ENCODE measurements at places on chromosomes 5 and 9.

DNA sequence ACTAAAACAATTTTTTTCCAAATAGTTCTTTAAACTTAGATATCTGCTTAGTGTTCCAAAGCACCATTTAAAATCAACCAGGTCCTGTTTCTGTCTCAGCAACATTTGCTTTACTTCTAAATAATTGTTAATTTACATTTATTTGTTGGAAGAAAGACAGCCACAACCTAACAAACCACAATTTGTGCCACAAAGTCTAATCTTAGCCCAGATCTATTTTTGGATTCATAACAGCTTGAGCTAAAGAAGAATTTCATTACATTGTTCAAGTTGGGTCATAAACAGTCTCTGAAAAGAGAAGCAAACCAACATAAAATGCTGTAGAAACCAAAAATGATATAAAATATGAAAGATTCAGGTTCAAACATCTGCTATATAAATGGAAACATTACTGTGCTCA, 24.4 kb downstream of the MLLT3 start:
- no peak for DNase-seq

DNA sequence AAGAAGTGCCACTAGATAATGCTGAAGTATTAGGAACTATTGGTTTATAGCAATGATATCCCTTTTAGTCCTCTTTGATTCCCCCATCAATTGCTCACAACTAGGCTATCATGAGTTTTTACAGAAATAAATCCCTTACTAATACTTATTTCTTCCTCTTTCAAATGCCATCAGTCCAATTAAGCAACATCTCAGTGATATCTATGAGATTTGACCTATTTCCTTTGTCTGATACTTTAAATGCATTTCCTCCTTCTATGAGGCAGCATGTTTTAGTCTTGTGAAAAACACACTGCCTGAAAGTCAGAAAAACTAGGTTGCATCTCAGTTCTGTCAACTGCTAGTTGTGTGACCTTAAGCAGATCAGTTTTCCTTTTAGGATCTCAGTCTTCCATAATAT, 101.6 kb downstream of the FBXW11 start:
- DNase-seq, result no peak

DNA sequence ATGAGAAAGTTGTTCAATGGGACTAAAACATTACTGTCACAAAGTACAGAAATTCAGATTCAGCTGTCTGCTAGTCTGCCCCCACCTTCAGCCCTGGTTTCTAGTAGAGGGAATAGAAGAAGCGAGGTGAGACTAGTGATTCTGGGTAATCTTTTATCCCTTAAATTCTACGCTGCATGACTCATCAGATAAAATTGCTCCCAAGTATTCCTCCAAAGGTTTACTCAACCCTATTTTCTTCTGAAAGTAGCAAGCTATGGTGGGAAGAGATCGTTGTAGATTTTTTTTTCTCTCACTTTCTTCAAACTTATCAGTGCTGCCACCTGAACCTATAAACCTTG, 318.9 kb upstream of the RIOK2 start:
- no peak for DNase-seq

GRCh38 chr5:132591145-132591544, 34.4 kb downstream of the RAD50 start:
- no peak for DNase-seq

GRCh38 chr5:147397616-147398015, 112.3 kb downstream of the DPYSL3 start:
- no peak for DNase-seq

GRCh38 chr5:7930011-7930410, 61.1 kb downstream of the MTRR start:
- DNase-seq, result no peak

GRCh38 chr5:126450346-126450745, 27.1 kb downstream of the GRAMD2B start:
- no peak for DNase-seq

- no peak for DNase-seq
These were observed 349.2 kb upstream of the ADAMTSL1 start for GRCh38 chr9:18124760-18125159.

DNA sequence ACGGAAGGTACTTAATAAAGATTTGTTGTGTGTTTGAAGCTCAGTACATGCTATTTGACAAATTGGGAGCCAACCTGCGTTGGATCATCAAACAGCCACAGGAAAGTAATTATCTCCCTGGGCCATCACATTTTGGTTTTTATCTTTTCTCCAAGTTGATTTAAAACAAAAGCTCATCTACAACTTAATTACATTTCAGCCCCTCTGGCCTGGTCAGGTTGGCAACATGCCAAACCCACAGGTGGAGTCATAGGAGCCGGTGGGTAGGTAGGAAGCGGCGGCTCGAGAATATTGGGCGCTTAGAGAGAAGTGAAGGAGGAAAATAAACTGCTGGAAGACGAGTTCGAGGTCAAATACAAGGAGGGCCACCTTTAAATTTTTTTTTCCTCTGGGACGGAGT, 64.9 kb upstream of the FANCC start:
- no peak for DNase-seq

- DNase-seq, result peak; percentile 34
These were observed 404 bp downstream of the MRNIP start for GRCh38 chr5:179858241-179858585.

DNA sequence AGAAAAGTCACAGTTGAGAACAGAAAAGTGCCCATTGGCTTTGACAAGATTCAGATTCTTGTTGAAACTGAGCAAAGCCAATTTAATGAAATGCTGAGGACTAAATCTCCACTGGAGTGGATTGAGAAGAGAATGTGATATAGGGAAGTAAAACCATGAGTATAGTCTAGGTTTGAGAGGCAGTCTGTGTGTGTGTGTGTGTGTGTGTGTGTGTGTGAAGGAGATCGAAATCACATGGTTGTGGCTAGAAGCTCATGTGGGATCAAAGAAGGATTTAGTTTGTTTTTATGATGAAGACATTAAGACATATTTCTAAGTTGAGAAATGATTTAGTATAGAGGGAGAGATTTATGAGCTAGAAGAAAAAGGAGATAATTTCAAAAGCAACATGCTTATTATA, 275.7 kb upstream of the DAB2 start:
- DNase-seq, result no peak

GRCh38 chr9:3415906-3416305, 109.9 kb downstream of the RFX3 start:
- DNase-seq, result no peak

- no peak for DNase-seq
These were observed 334.3 kb downstream of the ICE1 start for GRCh38 chr5:5756762-5757161.

- DNase-seq, result no peak
These were observed 1098.8 kb downstream of the DTWD2 start for GRCh38 chr5:117889596-117889995.

GRCh38 chr5:516338-516925, 7.8 kb downstream of the SLC9A3 start:
- no peak for DNase-seq

GRCh38 chr5:80151890-80152289, 104.0 kb downstream of the SERINC5 start:
- DNase-seq, result no peak

DNA sequence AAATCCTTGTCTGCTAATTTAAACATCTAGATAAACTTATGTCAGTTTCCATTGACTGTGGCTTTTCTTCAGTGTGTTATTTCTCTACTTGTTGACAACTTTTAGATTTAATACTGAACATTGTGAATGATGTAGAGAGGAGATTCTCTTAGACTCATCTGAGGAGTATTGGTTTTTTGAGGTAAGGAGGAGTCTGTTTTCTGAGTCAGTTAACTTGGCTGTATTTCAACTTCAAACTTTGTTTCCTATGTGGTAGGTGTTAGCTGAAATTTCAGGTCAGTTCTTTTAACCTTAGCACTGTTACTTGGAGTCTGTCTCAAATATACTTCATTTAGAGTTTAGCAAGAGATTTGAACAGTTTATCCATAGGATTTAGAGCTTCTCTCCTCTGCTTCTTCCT, 67.9 kb downstream of the XRCC4 start:
- no peak for DNase-seq

- no peak for DNase-seq
These were observed 50.2 kb downstream of the MED10 start for GRCh38 chr5:6328173-6328572.

GRCh38 chr9:69283003-69283402, 42.0 kb upstream of the ENTREP1 start:
- DNase-seq, result no peak

GRCh38 chr9:114813717-114814418, 8.0 kb upstream of the TNFSF15 start:
- no peak for DNase-seq

GRCh38 chr5:179355976-179356974, 11.0 kb upstream of the ADAMTS2 start:
- no peak for DNase-seq

- no peak for DNase-seq
These were observed 25.4 kb downstream of the FBXO10 start for GRCh38 chr9:37550781-37551180.

DNA sequence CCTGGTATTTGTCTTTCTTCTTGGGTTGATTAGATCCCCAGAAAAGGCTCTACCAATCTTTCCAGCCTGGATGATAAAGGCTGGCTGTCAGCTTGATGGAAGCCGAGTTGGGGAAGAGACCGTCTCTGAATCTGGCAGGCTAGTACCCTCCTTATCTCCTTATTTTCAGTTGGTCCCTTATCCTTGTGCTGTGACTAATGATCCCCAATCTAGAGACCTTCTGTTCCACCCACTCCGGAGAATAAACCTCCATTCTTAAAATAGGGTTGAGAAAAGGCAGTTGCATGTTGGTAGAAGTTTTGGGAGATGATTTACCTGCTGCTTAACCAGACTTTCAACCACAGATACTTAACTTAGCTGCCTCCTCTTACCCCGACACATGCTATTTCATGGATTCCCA, 52.3 kb downstream of the PRKACG start:
- no peak for DNase-seq

- DNase-seq, result no peak
These were observed 91.0 kb downstream of the WWC1 start for GRCh38 chr5:168382421-168382820.

- DNase-seq, result peak; percentile 76
These were observed at the start of gene PTGES2 for GRCh38 chr9:128127568-128127989. Gene PTGES2 (minus strand): TSS chr9:128127729. CDS start chr9:128127717, 12 bp downstream.

Measured in T-helper 17 cell (primary cell).